ENCODE measurements at places on chromosomes 5 and 9.

DNA sequence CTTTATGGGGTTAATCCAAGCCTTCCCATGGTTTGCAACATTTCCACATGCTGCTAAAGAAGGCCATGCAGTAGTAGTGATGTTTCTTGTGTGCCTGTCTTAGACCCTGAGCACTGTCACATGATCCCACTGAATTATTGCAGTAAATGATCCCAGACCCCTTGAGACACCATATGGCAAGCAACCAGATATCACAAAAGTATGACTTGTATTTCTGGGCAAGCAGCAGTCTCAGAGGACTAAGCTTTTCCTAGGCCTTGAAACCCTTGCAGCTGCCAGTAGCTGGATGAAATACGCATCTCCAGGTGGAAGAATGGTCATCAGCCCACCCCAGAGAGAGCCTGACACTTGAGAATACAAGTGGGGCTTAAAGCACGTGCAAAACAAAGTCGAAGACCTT lies 41.8 kb downstream of the CDO1 start:
- DNase-seq = no peak

- no peak for DNase-seq
Observed at GRCh38 chr9:13186091-13186490, 93.4 kb downstream of the MPDZ start.

DNA sequence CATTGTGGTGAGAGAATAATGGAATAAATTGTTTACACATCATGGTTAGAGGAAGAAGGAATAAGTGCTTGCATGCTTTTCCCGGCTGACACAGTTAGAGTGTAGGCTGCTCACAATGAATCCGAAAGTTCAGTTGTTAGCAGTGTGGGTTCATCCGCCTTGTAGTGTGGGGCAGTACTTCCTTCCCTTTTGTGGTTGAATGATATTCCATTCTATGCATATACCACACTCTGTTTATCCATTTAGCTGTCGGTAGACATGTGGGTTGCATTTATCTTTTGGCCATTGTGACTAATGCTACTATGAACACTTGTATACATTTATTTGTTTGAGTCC lies 84.0 kb downstream of the COL5A1 start:
- DNase-seq = no peak

DNA sequence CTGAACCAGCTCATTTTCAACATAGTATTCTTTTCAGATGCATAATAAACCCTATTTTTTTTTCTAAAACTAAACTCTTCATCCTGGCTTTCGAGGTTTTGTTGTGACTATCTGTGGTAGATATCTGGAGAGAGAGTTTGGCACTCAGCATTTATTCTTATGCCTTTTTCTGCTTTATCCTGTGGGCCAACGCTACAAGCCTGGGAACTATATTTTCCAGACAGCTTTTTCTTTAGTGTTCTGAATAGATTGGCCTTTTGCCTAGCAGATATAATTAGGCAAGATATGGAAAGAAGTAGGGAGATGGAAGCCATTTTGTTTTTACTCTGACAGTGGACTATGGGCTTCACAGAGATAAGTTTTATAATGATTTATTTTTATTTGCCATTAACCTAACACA lies 486.7 kb downstream of the TMEM232 start:
- DNase-seq = no peak

DNA sequence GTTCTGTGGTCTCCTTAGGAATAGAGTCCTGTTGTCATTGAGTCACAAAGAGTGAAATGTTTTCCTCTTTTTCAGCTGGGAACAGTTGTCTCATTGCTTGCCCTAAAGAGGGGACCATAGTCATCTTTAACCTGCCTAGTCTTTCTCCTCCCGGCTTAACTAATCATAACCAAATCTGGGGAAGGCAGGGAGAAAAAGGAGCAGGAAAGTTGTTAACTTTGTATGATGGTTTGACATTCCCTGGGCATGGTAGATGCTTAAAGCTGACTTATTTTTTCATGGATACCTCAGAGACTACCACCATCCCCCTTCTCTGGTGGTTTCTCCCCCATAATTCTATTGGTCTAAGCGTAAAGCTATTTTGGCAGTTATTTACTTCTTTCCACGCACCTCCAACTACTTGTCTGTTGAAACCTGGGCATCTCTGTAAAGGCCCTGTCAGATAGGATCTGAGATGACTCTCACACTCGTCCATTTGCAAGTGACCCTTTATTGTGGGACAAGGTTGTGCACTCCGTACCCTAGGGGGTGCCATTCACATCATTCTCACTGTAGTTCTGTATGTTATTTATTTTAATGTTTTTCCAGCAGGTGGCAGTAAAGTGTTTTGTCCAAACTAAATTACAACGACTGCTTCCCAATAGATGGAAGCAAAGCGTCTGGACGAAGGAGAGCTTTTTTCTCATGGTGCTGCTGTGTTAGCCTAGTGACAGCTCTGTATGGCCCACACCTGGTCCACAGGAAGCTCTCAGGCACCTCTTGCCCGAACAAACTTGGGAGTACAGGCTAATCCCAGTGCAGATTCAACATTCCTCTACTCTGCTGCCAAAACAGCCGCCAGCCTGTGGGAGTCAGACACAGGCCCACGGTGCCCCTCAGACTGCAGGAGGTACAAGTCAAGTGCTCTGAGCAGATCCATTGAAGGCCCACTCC lies 3.0 kb upstream of the FAM13B start:
- peak; percentile 7 for DNase-seq

DNA sequence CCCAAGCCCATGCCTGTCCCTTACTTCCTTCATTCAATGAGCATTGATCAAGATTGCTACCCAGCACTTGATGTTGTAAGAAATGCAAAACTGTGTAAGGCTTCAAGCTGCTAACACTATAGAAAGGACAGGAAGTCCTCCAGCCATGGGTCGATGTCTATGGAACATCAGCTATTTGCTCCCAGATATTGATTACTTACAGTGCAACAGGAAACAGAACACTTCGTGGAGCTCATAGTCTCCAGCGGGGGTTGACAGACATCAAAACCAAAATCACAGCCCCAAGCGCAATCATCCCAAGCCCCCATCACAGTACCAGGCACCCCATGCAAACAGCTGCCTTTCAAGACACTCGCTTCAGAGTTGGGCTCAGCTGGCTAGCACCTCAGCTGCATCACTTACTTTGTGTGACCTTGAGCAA lies 26.8 kb upstream of the DUSP1 start:
- no peak for DNase-seq

DNA sequence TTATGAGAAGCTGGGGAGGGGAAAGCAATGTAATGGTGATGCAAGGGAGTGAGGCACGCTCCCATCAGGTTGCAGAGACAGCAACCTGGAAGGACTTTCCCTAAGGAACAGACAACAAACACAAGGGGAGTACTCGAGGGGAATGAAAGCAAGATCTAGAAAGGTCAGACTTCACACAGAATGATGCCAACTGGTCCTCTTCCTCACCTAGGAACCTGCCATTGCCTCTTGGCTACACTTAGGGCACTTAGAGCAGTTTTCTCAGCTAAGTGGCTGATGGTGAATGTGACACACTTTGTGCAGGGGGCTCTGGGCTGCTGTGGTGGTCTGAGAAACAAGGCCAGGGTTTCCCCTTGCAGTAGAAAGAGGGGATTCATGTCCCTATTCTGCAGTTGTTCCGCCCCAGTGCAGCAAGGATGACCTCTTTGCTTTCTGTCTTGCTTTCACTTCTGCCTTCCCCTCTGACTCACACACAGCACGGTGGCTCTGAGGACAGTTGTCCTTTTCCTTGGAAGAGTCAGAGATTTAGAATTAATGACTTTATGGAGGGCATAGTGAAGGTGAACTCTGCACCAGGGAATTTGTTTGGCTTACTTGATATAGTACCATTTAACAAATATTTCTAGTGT lies 394.0 kb upstream of the KLF4 start:
- DNase-seq = no peak

DNA sequence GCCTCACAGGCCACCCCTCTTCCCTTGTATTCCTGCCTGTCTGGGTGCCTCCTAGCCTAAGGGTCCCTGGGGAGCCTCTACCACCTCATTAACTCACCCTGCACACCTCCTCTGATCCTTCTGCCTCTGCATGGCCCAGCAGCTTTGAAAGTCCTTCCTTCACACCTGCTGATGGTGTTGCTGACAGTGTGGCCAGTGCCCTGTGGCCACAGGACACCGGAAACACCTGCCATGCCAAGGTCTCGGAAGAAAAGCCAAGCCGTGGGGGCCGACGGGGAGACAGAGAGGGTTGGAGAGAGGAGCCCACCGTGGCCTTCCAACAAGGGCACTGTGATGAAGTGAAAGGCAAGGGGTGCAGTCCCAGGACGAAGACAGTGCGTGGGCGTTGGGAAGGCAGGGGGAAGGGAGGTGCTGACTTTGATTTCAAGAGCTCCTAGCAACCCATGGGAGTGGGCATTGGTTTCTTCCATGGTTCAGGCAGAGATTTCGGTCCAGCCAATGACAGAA lies 4.1 kb downstream of the BTNL9 start:
- no peak for DNase-seq

DNA sequence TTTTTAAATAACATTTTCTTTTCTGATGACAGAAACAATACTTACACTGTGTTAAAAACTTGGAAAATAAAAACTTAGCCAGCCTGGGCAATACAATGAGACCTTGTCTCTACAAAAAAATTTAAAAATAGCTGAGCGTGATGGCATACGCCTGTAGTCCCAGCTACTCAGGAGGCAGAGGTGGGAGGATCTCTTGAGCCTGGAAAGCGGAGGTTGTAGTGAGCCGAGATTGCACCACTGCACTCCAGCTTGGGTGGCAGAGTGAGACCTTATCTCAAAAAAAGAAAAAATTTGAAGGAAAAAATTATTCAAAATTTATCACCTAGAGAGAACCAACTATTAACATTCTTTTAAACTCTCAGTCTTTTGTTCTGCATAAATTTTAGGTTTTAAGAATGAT lies 4.9 kb upstream of the CMYA5 start:
- DNase-seq = no peak

GRCh38 chr5:99775189-99775588 lies 760.0 kb upstream of the FAM174A start:
- DNase-seq = no peak

- DNase-seq = no peak
Observed at GRCh38 chr5:76691467-76692273, 24.3 kb upstream of the F2R start.

DNA sequence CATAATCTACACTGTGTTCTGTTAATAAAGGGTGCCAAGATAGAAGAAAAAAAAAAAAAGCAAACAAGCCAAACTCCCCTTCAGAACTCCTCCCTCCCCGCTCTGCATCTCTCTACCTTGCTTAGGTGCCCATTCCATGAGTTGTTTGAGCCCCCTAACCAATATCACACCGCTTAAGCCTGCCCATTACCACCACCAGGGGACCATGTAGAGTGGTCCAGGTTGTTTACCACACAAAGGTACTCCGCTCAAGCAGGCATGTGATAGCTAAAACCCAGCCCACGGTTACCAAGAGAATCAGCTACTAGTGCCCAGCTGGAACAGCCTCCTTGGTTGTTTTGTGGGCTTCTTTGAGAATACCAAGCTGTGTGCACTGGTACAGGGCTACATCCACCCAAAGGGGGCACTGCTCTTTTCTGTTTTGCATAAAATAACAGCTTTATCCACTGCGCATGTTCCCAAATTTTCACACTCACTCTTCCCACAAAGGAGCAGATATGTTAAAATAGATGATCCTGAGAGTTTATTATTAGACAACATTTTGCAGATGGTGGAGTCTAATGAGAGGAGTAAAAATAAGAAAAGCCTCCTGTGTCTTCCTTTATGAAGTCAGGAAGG lies 304.1 kb downstream of the DEPDC1B start:
- DNase-seq = no peak

All from stimulated activated CD8-positive, alpha-beta memory T cell treated with anti-CD3 and anti-CD28 coated beads, Interleukin-15, amount 100 ng/mL, for 24 hours (primary cell).